ENCODE measurements at places on chromosomes 13 and 19. TPM values are rescaled to one million over a fixed set of nuclear protein-coding genes. Genes with fewer than 3 reads are reported as not detected.

DNA sequence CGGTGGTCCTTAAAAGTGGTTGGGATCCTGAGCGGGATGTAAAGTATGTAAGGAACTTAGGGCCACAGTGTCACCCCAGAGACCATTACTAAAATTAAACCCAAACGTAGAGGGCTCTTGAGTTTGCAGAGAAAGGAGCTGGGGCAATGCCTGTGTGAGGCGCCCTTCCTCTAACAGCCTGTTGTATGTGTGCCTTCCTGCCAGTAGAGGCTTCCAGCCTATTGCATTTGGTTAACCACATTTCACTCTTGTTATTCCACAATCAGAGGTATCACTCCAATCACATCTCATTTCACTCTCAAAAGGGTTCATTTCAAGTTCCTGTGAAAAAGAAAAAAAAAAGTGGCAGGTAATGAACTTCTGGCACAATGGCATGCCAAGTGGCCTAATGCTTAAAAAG is 29.4 kb downstream of the DIAPH3 start:
- DNase-seq, result no peak

DNA sequence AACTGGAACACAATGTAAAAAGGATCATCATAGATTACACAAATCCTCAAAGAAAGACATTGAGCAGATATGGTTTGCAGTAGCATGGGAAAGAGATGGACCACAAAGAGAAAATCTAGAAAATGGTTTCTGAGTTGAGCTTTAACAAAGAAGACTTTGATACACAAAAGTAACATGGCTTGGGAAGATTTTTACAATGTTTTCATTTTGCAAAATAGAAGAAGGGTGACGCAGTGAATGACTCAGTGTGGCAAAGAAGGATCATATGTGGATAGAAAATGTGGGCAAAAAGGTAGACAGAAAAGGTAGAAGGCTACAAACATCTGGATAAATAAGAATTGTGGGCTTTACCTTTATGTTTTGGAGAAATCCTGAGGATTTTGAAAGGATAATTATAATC is 1220.5 kb downstream of the PCDH17 start:
- no peak for DNase-seq

DNA sequence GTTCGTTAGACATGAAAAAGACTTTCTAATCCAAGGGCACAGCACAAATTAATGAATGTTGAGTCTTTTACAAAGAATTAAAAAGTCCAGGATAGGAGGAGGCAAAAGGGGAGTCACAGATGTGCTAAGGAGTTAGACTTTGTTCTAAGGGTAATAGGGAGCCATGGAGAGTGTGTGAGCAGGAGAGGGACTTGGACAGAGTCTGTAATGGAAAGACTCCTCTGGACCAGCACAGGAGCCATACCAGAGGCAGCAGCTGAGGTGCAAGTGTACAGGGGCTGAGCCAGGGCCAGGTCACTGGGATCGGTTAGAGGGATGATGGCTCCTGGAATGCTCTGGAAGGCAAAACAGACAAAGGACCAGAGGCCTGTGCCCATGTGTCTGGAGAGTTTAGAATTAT is 10.5 kb downstream of the GTPBP3 start:
- DNase-seq, result no peak

GRCh38 chr13:85313761-85314503 is 485.3 kb downstream of the SLITRK6 start:
- DNase-seq, result no peak

GRCh38 chr13:111117961-111118360 is 2.9 kb downstream of the ARHGEF7 start:
- no peak for DNase-seq

MUC16 gene
- not detected for total RNA-seq

- peak; percentile 98 for DNase-seq
These were observed at the start of gene POLRMT for GRCh38 chr19:633068-633785. TSS of gene POLRMT (minus strand) at chr19:633537. CDS start at chr19:633512, 25 bp downstream.

GRCh38 chr19:10625003-10625761 is at the start of gene SLC44A2:
TSS of gene SLC44A2 (plus strand) at chr19:10625553. CDS start at chr19:10625634, 81 bp downstream.
- peak; percentile 50 for DNase-seq

ZNF256 gene
- total RNA-seq, result 5.2 TPM

CYP4F22 gene
- not detected for total RNA-seq

- DNase-seq, result no peak
These were observed 30.3 kb downstream of the LYL1 start for GRCh38 chr19:13072188-13072908.

DNA sequence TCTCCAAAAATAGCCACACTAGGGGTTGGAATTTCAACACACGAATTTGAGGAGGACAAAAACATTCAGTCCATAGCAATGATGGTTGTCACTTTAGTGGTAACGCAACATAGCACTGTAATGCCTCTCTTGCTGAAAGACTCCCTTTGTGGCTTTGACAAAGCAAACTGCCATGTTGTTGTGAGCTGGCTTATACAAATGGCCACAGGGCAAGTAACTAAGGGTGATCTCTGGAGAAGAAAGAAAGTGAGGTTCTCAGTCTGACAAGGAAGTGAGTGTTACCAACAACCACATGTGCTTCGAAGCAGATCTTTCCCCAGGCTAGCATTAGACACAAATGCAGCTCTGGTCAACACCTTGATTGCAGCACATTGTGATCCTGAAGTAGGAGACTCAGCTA is 79.1 kb upstream of the PCDH17 start:
- no peak for DNase-seq

CPT1C gene
- total RNA-seq, result 9.6 TPM

NCR1 gene
- not detected for total RNA-seq

FKBP8 gene
- total RNA-seq, result 141 TPM

DNA sequence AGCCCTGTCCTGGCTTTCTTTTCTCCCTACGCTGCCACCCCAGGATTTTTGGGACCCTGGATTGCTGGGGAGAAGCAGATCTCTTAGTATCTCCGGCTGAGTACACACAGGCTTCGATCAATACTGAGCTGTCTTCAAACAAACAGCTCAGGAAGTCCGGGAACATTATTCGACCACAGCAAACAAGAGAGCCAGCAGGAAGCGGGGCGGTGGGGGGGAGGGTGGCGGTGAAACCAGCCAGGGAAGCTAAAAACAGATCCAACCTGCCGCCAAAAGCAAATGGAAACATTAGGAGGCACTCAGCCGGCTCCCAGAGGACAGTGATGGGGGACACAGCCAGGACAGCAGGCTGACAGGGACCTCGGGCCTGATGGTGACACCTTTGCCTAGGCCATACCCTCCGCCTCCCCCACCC is 12.2 kb upstream of the BCAM start:
- DNase-seq, result peak; percentile 61

TEKTIP1 gene
- not detected for total RNA-seq

MOB3A gene
- total RNA-seq, result 22.8 TPM

GRCh38 chr13:97574926-97575325 is 141.0 kb downstream of the RAP2A start:
- DNase-seq, result peak; percentile 7

DNA sequence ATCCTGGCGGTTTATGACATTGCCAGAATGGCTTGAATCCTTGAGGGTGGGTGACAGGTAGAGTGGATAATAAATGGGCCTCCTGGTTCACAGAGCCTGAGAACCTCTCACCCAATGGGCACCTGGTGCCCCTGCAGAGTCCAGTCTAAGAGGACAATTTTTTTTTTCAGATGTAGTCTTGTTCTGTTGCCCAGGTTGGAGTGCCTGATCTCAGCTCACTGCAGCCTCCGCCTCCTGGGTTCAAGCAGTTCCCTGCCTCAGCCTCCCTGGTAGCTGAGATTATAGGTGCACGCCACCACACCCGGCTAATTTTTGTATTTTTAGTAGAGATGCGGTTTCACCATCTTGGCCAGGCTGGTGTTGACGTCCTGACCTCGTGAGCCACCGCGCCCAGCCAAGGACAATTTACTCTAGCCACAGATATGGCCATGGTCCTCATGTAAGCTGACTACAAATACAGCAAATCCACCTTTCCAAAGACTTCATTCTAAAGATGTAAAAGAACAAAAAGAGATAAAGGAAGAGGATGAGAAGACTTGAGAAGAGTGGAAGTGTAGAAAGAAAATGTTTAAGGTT is 33.0 kb downstream of the COL4A2 start:
- DNase-seq, result no peak

ZNF304 gene
- 8.1 TPM for total RNA-seq

All from dermis microvascular lymphatic vessel endothelial cell (primary cell).